Effector memory CD4-positive, alpha-beta T cell (primary cell): ENCODE measurements at places on chromosomes 13 and 19.

DNA sequence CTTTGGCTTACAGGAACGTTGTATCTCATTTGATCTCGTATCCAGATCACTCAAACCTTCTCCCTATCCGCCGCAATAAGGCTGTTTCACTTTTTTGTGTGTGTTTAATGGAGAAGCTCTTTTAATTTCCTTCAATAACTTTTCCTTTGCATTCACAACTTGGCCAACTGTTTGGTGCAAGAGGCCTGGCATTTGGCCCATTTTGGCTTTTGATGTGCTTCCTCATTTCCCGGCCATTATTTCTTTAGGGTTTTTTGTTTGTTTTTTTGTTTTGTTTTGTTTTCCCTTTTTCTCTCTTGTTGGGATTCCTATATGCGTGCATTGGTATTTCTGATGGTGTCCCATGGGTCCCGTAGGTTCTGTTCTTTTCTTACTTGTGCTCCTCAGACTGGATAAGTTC lies 6.1 kb upstream of the UPF3A start:
- DNase-seq: no peak

GRCh38 chr19:6890938-6891337 lies 3.6 kb downstream of the ADGRE1 start:
- DNase-seq: peak; percentile 7

GRCh38 chr19:44807162-44807561 lies 1.7 kb upstream of the BCAM start:
- no peak for DNase-seq

GRCh38 chr13:95642028-95642621 lies 2.4 kb downstream of the DZIP1 start:
- no peak for DNase-seq

DNA sequence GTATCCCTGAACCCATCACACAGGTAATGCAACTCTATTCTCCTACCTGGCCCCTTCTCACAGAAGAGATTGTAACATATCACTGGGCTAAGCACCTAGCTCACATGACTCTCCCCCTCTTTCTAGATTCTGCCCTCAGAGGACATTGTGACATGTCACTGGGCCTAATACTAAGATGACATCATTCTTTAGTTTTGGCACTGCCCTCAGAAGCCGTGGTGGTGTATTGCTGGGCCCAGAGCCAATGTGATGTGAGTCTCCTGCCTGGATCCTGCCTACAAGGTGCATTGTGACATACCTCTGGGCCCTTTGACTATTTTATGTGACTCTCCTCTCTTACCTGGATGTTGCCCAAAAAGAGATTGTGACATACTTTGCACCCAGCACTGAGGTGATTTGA lies 21.4 kb upstream of the ZNF730 start:
- DNase-seq: no peak

- DNase-seq: no peak
Measured at GRCh38 chr13:100755891-100756290, 81.3 kb upstream of the TMTC4 start.

DNA sequence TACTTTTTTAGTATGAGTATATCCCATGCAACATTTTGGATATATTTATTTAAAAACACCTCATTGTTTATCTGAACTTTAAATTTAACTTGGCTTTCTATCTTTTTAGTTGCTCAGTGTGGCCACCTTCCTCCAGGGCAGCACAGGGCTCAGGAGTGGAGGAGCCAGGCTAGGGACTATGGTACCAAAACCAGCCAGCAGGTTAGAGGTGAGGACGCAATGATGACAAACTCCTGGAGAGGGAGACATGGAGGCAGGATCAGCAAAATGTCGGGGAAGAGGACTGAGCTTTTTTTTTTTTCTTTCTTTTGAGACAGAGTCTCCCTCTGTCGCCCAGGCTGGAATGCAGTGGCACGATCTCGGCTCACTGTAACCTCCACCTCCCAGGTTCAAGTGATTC lies 29.6 kb upstream of the CALM3 start:
- DNase-seq: no peak

GRCh38 chr13:98584668-98585397 lies 7.9 kb upstream of the STK24 start:
- DNase-seq: no peak

DNA sequence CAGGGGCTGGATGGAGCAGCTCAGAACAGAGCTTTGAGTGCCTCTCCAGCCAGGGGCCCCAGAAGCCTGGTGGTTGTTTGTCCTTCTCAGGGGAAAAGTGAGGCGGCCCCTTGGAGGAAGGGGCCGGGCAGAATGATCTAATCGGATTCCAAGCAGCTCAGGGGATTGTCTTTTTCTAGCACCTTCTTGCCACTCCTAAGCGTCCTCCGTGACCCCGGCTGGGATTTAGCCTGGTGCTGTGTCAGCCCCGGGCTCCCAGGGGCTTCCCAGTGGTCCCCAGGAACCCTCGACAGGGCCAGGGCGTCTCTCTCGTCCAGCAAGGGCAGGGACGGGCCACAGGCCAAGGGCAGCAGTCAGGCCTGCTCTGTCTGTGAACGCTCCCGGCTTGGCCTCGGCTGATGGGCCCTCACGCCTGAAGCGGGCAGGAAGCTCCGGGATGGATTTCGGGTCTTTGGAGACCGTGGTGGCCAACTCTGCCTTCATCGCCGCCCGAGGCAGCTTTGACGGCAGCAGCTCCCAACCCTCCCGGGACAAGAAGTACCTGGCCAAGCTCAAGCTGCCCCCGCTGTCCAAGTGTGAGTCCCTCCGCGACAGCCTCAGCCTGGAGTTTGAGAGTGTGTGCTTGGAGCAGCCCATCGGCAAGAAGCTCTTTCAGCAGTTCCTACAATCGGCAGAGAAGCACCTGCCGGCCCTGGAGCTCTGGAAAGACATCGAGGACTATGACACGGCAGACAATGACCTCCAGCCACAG lies at the start of gene GRK1:
GRK1 (plus strand) TSS at position 269 of the 751 bp plus-strand sequence; CDS start at position 437, 168 bp downstream.
- DNase-seq: no peak

DNA sequence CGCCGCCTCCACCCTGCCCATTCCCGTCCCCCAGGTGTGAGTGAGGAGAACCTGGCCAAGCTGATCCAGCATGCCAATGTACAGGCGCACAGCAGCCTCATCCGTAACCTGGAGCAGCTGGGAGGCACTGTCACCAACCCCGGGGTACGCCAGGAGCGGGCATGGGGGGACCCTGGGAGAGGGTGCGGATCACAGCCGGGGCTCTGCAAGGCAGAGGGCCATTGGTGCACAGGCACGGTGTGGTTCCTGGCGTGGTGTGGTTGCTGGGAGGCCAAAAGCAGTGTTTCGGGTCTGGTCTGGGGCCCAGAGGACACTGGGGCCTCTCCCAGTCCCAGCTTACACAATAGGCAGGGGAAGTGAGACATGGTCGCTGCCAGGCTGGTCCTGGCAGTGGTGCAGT lies 8.3 kb downstream of the STXBP2 start:
- no peak for DNase-seq
